Occipital lobe (tissue), 3 donors: ENCODE measurements at places on chromosomes 16 and 17. TPM values are rescaled to one million over a fixed set of nuclear protein-coding genes. Genes with fewer than 3 reads are reported as not detected.

The CA7 gene
- not detected for total RNA-seq

The KNOP1 gene
- total RNA-seq, result 20.1 TPM

The WNT9B gene
- not detected for total RNA-seq

The CLTC gene
- 306 TPM for total RNA-seq

The ZNF469 gene
- total RNA-seq, result 0.31 TPM

The NXN gene
- total RNA-seq, result 16.7 TPM

The SDR42E1 gene
- not detected for total RNA-seq

The TM4SF5 gene
- total RNA-seq, result not detected

The CACNG1 gene
- 0.47 TPM for total RNA-seq

The ATF7IP2 gene
- total RNA-seq, result 14.8 TPM

The TBC1D3C gene
- not detected for total RNA-seq

The INCA1 gene
- 0.31 TPM for total RNA-seq

- DNase-seq, result no peak
These were observed 141.8 kb downstream of the KATNIP start for GRCh38 chr16:27691721-27692120.

DNA sequence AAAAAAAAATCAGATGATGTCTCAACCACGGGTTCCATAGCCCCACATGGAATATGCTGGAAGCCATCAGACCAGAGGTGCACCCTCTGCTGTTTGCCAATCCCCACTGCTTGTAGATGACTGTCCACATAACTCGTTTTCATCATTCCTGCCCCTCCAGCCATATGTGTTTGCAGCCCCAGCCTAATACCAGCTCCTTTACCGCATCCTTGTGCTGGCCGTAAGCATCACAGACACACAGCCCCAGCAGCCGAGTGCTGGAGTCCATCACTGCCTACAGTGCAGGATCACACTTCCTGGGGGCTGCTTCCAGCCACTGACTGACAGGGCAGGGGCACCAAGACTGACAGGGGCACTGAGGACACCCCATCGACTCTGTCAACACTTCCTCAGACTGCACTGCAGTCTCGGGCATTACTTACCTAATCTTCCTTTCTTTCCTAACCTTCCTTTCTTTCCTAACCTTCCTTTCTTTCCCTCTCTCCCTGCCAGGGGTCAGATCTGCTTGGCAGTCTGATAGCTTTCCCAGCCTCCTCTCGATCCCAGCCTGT is 5.0 kb downstream of the RCVRN start:
- no peak for DNase-seq

- no peak for DNase-seq
These were observed 25.9 kb downstream of the ZNF469 start for GRCh38 chr16:88408561-88409142.

GRCh38 chr17:28072936-28073533 is 30.6 kb downstream of the NLK start:
- DNase-seq, result no peak

- DNase-seq, result peak; percentile 4
These were observed 95.6 kb upstream of the CDYL2 start for GRCh38 chr16:80899809-80900592.

GRCh38 chr17:16442594-16443510 is 27.5 kb downstream of the TRPV2 start:
- DNase-seq, result no peak

DNA sequence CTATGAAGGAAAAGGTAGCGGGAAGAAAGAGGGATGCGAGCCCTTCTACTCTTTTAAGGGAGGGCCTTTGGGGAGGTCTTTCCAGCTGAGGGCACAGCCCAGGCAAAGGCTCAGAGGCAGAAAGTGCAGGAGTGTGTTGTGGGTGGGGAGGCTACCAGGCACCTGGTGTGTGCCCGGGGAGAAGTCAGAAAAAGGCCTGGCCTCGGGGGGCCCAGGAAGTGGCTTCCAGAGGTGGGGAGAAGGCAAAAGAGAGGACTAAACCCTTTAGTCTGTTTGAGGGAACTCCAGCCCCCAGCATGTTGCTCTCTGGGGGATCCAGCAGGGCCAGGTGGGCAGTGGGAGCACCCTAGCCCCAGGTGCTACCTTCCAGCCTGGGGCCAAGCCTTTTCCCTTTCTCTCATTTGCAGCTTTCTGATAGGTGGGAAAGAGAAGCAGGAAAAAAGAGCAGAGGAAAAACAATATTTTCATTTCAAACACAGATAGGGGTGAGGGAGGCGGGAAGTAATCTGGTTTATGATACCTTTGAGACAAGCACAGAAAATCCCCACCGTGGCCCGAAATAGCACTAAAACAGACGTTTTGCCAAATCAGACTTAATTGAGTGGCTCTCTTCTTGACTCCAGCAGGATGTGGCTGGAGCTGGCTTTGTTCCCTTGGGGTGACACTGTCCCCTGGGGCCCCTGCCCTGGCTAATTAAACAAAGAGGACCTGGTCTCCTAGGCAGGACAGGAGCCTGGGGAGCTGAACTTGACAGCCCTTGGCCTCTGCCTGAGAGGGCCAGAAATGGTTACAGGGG is 10.4 kb downstream of the RAI1 start:
- no peak for DNase-seq

DNA sequence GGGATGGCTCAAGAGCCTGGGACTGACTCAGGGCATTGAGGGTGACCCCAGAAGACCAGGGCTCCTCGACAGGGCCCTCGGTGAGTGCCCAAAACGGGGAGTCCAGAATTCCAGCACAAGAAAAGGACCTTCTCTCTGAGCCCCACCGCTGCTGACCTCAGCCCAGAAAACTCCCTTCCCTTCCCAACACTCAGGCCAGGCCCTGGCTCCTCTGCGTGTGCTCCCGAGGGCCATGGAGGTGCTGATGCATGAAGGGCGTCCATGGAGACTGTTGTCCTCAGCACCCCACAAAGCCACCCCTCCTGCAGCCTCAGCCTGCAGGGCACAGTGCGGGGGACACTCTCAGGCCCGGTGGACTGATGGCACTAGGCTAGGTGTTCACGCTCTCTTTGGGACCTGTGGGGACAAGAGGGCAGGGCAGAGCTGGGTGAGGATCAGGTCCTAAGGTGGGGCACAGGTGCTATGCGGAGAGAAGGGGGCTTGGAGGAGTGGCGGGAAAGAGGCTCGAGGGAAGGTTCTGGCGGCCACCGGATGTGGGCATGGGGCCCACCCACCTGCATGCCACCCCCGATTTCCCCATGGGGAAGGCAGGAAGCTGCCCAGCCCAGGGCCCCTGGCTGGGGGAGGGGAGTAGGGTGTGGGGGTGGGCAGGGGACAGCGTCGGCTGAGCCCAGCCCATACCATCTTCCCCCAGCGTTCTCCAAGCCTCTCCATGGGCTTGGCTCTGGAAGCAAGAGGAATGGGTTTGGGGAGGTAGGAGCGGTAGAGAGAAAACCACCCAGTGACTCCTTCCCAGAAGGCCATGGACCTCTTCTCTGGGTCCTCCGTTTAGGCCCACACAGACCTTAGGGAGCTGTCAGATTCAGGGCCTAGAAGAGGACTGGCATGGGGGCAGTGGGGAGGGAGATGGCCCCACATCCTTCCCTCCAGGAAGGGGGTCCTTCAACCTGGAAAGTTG is 4.5 kb upstream of the TSPOAP1 start:
- DNase-seq, result no peak

- DNase-seq, result no peak
These were observed 61.5 kb downstream of the GNAO1 start for GRCh38 chr16:56252835-56253234.

DNA sequence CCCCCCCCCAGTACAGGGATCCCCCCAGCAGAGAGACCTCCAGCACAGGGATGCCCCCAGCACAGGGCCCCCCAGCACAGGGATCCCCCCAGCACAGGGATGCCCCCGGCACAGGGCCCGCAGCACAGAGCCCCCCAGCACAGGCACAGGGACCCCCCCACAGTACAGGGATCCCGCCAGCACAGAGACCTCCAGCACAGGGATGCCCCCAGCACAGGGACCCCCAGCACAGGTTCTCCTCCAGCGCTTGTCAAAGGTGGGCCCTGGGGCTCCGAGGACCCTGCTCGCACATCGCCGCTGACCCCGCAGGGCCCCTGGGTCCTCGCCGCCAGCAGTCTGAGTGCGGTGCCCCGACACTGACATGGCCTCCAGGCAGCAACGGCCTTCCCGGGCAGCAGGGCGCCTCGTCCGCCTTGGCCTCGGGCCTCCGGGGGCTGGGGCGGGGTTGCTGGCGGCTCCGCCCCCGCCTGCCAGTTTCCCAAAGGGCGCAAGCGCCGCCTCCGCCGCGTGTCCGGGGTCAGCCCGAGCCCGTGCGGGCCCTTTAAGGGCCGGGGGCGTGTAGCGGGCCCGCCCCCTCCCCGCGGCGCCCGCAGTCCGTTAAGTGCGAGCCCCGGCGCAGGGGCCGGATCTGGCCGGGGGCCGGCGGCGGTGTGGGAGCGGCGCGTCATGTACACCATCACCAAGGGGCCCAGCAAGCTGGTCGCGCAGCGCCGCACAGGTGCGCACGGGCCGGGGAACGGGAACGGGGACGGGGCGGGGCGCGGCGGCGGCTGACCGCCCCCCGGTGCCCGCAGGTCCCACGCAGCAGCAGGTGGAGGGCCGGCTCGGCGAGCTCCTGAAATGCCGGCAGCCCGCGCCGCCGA is at the start of gene MCRIP2:
Gene MCRIP2 (plus strand): TSS at position 503 of the 863 bp plus-strand sequence. CDS start 164 bp downstream, at position 667.
- peak; percentile 70 for DNase-seq

- peak; percentile 35 for DNase-seq
These were observed 76.4 kb downstream of the KCNJ12 start for GRCh38 chr17:21452377-21453143.

- DNase-seq, result no peak
These were observed 943.8 kb upstream of the SOX9 start for GRCh38 chr17:71176928-71177443.

DNA sequence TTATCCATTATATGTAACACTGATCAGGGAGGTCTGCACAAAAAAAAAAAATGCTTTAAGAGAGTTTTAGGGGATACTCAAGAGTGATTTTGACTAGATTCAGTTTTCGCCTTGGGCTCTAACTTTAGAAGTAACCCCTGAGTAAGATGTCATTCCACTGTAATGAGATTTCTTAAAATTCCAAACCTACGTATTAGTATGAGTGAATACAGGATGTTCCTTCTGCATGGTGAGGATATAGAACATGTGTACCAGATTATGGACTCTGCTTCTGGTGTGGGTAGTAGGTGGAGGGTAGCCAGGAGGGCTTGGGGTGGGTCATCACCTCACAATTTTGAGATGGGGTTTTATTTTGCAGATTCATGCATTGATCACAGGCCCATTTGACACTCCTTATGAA is 4.3 kb downstream of the UBE2Z start:
- no peak for DNase-seq

DNA sequence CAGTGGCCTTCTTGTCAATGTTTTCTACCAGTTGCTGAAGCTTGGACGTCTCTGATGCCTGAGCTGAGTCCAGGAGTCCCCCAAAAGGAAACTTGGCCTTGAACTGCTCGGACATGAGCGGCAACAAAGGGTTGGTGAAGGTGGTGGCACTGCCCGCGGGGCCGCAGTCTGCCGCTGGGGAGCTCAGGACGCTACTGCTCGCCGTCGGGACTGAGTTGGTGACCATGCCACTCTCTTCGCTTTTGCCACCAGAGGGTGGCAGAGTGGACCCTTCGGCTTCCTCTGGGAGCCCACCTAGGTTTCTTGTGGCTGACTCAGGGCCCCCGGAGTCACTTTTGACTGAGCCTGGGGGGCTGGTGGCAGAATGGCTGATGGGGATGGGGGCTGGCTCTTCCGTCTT is 11.0 kb downstream of the SALL1 start:
- no peak for DNase-seq

- DNase-seq, result no peak
These were observed 144.7 kb upstream of the CHMP6 start for GRCh38 chr17:80846932-80847331.

- no peak for DNase-seq
These were observed 8.3 kb downstream of the UBE2G1 start for GRCh38 chr17:4358154-4358553.

GRCh38 chr17:44661835-44662234 is 5.6 kb downstream of the MEIOC start:
- DNase-seq, result no peak

DNA sequence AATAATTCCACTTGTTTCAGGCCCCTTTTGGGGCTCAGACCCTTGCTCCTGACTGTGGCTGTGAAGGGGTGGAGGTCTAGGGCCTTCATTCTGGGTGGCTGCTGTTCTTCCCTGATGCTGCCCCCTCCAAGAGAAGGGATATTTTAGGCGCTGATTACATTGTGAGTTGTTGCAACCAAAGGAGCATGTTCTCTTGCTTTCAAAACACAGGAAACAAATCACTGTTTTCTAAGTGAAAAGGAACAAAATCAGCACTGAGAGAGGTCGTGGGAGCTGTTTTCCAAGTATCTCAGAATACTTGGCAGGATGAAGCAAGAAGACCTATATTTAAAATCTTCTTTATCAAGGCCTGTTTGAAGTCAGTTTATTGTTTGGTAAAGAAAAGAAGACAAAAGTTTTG is 25.3 kb upstream of the SEC14L1 start:
- no peak for DNase-seq

DNA sequence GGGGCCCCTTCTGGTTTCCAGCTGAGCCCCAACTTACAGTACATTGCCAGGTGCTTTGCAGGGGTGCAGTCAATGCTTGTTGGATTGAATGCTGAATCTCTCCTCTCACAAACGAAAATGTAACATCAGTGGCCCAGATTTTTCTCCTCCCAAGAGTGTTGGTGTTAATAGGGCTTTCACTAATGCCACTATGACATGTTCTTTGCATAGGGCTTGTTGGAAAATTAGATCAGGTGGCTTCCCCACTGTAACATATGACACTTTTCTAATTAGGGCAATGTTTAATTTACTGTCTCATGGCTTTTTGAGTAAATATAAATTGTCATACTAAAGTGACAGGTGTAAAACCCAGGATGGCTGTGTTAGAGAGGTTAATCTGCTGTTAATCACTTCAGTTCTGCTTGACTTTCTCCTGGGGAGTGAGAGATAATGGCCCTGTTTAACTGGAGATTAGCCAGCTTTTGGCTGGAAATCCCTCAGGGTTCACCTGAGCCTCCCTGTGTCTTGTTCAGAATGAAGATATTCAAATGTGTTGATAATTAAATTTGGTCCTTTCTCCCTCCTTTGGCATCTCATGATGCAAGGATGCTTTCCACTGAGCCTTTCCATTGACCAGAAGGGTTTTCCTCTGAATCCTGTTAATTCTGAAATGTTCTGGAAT is 502.3 kb downstream of the RBFOX1 start:
- DNase-seq, result no peak

DNA sequence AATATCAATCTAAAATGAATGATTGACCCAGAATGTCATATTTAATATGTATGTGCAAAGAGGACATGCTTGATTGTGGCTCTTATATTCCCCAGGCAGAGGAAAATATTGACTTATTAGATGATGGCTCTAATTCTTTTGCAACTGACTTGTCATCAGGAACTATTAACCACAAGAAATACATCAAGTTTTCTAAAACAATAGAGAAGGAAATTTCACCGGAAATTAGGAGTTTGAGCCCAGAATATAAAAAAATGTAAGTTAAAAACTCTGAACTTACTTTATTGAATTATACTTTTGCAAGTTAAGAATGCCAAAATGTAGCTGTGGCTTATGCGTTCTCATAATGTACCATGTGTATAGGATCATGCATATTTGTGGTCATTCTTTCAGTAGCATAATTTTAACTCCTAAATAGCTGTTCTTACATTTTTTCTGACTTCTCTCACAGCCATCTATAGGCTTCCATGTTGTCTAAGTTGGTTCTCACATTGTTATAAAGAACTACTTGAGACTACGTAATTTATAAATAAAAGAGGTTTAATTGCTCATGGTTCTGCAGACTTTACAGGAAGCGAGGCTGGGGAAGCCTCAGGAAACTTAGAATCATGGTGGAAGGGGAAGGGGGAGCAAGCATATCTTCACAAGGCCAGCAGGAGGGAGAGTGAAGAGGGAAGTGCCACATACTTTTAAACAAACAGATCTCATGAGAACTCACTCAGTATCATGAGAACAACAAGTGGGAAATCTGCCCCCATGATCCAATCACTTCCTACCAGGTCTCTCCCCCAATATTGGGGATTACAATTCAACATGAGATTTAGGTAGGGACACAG is 11.6 kb downstream of the EFCAB13 start:
- DNase-seq, result no peak
